ENCODE measurements at places on chromosomes 2 and 18.

DNA sequence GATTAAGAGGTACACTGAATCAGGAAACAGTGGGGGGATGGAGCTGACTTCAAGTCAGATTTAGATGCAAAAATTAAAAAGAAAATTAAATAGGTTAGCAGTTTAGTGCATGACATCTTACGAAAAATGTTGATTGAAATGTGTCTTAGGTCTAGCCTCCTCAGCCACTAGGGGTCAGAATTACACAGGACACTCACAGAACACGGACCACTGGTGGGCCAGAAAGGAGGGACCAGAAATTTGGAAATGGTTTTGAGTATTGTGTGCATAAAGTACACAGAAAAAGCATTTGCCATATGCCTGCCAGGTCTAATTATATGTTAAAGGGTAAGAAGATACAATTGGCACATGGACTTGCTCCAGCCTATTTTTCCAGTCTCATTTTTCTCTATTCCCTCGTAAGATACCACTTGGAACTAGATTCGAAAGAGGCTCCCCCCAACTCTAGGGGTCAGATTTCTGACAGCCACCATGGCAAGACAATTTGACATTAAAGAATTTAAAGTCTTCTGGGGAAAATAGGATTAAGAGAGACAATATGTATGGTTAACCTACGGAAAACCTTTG is 550.2 kb upstream of the SETBP1 start:
- peak; percentile 20 for DNase-seq

DNA sequence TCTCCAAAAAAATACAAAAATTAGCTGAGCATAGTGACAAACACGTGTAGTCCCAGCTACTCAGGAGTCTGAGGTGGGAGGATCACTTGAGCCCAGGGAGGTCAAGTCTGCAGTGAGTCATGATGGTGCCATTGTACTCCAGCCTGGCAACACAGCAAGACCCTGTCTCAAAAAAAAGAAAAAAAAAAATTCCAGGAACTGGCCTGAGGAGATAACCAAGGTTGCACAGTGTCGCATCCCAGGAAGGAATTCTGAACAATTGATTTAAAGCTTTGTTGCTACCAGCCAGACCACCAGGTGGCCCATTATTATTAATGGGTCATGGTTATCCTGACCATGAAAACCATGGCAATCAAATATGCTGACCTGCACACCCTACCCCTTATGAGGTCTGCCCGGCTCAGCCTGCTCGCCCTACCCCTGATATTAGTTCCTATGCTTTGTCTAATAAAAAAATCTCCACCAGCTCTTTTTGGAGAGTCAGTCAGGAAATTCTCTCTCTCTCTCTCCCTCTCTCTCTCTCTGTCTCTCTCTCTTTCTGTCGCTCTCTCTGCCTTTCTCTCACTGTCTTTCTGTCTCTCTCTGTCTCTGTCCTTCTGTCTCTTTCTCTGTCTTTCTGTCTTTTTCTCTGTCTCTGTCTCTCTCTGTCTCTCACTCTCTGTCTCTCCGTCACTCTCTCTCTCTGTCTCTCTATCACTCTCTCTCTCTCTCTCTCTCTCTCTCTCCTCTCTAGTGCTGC is 73.7 kb downstream of the NCAPH start:
- no peak for DNase-seq

- no peak for DNase-seq
Observed at GRCh38 chr2:82259551-82259950, 1955.0 kb upstream of the LRRTM1 start.

DNA sequence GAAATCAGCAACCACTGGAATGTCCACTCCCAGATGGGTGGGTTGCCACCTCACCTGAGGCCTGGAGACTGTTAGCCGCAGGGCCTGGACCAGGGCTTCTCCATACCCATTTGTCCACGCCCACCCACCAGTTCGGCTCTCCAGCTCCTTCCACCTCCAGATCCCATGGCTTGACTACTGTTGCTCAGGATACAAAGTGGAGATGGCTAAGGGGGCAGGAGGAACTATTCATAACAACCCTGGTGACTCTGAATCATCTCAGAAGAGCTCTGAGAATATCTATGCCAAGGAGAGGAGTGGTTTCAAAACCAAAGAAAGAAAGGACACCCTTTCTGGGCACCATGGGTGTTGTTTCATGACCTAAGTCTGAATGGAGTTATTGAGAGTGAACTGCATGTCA is 145.8 kb downstream of the LAMA3 start:
- no peak for DNase-seq

DNA sequence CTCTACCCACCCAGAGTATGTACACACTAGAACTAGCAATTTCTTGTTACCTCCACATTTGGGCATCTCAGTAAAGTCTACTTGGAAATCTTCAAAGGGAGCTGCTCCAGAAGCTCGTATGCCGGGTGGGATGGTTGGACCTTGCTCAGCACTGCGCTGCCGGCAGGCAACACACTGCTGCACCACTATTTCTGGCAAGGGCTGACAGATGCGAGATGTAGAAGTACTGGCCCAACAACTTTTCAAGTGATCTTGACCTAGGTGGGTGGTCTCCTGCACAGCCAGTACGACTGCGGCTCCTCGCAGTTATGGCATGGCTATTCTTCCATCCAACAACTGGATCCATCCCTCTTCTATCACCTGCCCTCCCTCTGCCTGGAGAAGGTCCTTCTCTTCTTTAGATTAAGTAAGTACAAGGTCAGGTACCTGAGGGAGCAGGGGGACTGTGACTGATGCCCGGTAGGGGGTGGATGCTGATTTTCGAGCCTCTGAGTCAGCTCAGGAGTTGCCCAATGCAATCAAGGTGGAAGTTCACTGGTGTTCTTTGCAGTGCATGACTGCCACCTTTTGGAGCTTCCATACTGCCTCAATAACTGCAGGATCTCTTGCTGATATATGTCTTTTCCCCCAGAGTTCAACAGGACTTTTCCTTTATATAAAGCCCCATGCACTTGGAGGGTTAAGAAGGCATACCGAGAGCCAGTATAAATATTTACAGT is 100.4 kb upstream of the SLC1A4 start:
- DNase-seq = peak; percentile 52

DNA sequence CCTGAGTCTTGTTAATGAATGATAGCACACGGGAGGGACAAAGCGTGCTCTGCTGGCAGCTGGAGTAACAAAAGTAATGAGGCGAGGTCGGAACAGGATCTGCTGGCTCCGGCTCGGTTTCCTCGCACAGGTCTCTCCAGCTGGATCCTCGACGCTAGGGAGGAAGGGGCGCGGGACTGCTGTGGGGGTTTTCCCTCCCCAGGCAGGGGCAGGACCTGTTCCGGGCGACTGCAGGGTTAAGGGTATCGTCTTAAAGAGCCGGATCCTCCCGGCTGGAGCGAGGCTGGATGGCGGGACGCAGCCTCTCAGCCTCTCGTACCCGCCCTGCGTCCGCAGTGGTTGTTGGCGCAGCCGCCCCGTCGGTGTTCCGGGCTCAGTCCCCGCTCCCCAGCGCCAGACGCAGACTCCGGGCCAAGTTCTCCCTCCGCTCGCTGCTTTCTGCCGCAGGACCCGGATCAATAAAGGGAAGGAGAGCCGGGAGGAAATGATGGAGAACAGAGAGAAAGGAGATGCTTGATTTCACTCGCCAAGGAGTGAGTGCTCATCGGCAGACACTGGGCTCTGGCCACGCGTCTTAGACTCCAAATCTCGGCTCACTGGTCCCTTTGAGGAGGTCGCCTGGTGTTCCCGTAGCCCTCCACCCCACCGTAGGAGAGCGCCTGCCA is 1.1 kb upstream of the LIPG start:
- no peak for DNase-seq

DNA sequence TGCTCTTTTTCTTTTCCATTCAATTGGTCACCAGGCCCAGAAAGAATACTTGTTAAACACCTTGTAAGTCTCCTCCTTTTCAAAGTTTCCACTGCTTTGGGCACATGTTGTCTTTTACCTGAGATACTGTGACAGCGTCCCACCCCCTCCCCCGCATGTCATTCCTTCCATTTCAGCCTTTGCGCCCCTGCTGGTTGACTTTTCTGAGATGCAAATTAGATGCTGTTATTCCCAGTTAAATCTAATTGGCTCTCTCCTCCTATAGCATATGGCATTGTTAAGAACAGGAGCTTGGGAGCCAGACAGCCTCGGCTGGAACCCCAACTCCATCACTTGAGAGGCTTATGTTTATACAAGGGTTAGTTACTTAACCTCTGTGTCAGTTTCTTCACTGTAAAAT is 80.3 kb upstream of the GAREM1 start:
- no peak for DNase-seq

DNA sequence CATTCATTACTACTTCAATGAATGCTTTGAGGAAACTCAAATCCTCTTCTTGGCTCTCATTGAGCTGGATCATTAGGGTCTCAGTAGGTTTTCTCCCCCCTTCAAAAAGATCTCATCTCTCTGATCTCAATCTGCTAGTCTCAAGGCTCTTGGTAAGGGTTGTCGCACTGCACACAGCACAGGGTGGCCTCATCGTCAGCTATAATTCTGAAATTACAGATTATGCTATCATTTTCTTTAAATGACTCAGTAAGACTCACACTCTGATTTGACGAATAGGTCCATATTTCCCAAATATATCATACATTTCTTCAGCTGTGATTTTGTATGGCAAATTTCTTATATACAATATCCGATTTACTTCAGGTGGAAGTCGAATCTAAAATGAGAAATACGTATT is 2.3 kb downstream of the SF3B6 start:
- DNase-seq = no peak

DNA sequence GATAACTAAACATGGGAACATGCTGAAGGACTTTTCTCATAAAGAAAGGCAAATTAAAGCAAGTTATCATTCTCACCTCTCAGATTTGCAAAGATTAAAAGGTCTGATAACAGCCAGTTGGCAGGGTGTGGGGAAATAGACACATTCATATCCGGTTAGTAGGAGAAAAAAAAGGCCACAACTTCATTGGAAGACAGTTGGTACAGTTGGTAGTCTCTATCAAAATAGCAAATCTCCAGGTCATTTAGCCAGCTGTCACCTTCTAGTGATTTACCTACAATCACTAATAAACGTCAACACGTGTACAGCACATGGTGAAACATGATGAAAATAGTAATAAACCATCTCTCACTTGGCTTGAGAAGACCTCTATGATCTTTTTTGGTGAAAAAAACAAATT is 16.6 kb downstream of the INPP5D start:
- no peak for DNase-seq

GRCh38 chr2:119657466-119658145 is 21.4 kb upstream of the TMEM177 start:
- no peak for DNase-seq

DNA sequence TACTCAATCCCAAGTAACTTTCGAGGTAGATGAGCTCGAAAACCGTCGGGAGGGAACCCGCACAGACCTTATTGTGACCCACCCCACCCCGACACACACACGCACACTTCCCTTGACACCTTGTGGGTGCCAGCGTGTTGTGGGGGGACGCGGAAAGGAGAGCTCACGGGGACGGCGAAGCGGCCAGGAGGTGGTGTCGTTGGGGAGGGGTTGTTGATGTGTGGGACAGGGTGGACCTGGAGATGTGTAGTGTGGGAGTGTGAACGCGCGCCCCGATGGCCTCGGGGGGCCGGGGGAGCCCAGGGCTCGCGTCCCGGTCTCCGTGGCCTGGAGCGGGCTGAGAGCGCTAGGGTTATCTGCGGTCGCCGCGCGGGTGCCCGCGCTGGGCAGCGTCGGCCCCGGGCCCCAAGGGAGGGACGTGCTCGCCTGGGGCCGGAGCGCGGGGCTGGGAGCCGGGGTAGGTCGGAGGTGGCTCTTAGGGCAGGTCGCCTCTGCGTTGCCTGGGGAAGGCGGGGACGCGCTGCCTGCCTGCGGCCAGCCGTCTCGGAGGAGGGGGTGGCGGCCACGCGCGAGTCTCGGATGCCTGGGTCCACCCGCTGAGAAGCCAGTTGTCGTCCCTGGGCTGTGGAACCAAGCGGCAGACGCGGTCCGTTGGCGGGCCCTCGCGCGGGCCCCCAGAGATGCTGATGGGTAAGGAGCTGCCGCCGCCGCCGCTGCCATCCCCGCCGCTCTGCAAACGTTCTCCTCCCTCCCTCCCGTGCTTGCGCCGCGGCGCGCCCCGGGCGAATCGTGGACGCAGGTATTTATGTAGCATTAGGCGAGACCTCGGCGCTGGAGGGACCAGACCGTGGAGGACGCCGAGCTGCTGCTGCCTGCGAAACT is 1.6 kb downstream of the KLHL29 start:
- peak; percentile 69 for DNase-seq

- peak; percentile 43 for DNase-seq
Observed at GRCh38 chr2:231640241-231640640, 47.6 kb downstream of the TEX44 start.

GRCh38 chr18:79372461-79372860 is 23.3 kb upstream of the NFATC1 start:
- no peak for DNase-seq

DNA sequence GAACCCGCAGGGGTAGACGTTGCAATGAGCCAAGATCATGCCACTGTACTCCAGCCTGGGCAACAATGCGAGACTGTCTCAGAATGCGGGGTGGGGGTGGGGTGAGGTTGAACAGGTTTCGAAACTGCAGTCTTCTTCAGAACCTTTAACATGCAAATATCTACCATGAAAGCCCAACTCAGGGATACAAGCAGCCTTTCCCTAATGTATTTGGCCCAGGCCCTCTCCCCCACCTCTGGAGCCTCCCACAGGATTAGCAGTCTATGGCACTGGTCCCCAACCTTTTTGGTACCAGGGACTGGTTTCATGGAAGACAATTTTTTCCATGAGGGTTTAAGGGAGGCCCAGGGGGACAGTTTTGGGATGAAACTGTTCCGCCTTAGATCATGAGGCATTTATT is 53.5 kb downstream of the CCBE1 start:
- DNase-seq = no peak

GRCh38 chr2:105142239-105142638 is 99.3 kb upstream of the GPR45 start:
- no peak for DNase-seq

DNA sequence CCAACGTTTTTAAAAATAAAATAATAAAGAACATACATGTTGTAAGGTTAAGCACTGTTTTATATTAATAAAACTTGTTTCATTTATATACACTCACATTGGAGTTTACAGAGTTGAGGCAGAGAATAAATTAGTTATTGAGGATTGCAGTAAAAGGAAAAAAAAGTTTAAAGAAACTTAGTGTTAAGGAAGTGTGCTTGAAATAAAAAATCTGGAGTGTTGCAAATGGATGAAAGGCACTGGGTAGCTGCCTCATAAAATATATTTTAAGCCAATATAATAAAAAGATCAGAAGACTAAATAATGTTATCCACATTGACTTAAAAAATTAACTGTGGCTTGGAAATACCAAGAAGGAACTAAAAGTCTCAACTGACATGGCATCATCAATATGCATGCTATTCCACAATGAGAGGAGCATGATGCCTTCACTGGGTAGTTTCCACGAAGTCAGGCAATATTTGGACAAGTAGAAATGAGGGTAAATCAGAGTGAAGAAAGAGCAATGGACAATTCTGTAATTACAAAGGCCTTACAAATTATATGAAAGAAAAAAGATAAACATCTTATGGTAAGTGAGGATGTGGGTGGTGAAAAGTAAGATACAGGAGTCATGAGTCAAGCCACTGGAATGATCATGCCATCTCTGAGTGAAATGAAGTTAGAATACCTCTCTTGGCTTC is 2.5 kb downstream of the GALNT3 start:
- DNase-seq = no peak

- no peak for DNase-seq
Observed at GRCh38 chr2:84844141-84844540, 36.7 kb downstream of the TRABD2A start.

GRCh38 chr2:160703648-160704585 is 210.3 kb upstream of the RBMS1 start:
- DNase-seq = no peak

- DNase-seq = no peak
Observed at GRCh38 chr2:98912957-98913915, 22.8 kb downstream of the CRACDL start.

- no peak for DNase-seq
Observed at GRCh38 chr18:42446195-42446594, 491.2 kb downstream of the PIK3C3 start.
